Thyroid gland (tissue), 4 donors: ENCODE measurements at places on chromosomes 2 and 18. TPM values are rescaled to one million over a fixed set of nuclear protein-coding genes. Genes with fewer than 3 reads are reported as not detected.

The ALK gene
- 0.40 TPM for total RNA-seq

The RAMP1 gene
- total RNA-seq, result 0.78 TPM

The FEV gene
- total RNA-seq, result not detected

The FOXI3 gene
- not detected for total RNA-seq

The LHCGR gene
- total RNA-seq, result 1.3 TPM

DNA sequence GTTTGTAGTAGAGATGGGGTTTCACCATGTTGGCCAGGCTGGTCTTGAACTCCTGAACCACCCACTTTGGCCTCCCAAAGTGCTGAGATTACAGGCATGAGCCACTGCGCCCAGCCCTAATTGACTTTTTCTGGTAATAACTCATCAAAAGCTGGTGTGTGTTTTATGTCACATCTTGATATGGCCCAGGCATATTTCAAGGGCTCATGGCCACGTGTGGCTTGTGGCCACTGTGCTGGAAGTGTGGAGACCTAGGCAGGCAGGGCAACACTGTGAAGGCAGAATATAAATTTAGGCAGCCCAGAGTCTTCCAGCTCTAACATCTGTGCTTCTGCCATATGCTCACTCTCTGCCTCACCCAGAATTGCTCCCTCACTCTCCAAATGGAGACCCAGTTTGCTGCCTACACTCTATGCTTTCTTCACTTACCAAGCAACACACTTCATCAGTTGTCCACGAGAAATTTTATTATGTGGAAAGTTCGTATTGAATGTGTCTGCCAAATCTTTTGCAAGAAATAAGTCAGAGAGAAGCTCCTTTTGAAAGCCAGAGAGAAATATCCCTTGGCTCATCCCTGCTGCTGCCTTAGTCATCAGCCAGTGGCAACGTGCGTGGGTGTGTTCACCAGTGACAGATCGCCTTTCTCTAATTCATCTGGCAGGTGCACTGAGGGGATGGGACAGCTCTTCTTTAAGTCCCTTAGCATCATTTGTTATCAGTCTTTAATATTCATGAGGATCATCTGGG, 129.4 kb upstream of the CXCR4 start:
- no peak for DNase-seq
- no peaks in the 10 kb centered on the region for H3K36me3 ChIP-seq
- H3K4me3 ChIP-seq, result no peak overlapping the region
- H3K27me3 ChIP-seq, result no peaks in the 10 kb centered on the region

DNA sequence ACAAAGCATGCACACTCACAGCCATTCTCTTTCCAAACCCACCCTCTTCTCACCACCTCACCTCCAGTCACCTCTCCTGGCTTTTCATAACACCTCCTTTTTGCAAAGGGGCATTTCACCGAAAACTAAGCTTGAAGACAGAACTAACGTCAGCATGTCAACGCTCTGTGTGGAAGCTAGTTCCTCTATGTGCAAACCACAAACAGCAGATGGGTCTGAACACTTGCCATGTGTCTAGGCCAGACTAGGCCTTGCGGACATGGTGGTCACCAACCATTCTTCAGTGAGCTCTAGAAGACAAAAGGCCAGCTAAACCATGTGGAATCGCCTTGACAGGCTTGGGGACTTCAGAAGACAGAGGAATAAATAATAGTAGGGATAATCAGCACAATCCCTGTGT, 148.5 kb downstream of the TXNL1 start:
- no peaks in the 10 kb centered on the region for H3K27me3 ChIP-seq
- no peaks in the 10 kb centered on the region for H3K36me3 ChIP-seq
- no peaks in the 10 kb centered on the region for H3K4me1 ChIP-seq
- no peak overlapping the region for H3K27ac ChIP-seq
- H3K4me3 ChIP-seq, result no peak overlapping the region
- no peak for DNase-seq

DNA sequence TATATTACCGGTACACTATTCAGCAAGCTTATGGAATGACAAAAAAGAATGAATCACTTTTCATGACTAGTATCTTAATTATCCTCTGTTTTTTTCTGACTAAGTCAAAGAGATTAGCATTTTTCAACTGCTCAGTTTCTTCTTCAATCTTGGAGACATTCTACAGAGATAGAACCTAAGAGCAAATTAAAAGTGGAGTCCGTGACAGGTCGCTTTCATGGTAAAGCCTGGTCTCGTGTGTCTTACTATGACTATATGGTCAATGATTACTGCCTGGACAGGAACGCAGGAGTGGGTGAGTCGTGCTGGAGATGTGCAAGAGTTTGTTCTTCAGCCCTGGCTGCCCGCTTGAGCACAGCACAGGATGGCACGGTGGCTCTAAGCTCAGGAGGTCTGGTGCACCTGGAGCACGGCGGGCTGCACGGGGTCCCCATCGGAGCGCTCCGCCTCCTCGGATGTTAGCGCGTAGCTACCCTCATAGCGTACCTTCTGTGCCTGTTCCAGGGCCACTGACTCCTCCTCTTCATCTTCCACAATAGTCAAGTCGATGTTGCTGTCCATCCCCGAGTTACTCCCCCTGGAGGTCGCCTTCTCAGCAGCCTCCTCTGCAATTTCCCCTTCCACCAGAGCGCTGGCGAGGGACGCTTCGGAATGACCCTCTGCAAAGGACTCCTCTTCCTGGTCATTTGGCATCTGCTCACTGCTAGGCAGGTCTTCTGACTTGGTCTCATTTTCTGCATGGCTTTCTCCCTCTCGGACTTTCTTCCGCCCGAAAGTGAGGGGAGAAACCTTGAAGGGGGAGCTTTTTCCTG, 11.1 kb downstream of the CAVIN2 start:
- no peak overlapping the region for H3K4me3 ChIP-seq
- H3K27ac ChIP-seq, result no peak overlapping the region
- H3K27me3 ChIP-seq, result no peaks in the 10 kb centered on the region
- peaks cover 15% of the 10 kb centered on the region for H3K36me3 ChIP-seq
- DNase-seq, result no peak

- H3K27me3 ChIP-seq, result no peaks in the 10 kb centered on the region
- no peaks in the 10 kb centered on the region for H3K36me3 ChIP-seq
These were observed 82.4 kb downstream of the DTNB start for GRCh38 chr2:25590921-25591505.

GRCh38 chr2:134401789-134402188, 147.9 kb downstream of the MGAT5 start:
- H3K4me3 ChIP-seq, result no peak overlapping the region
- peaks cover 20% of the 10 kb centered on the region for H3K4me1 ChIP-seq
- H3K27me3 ChIP-seq, result no peaks in the 10 kb centered on the region
- H3K27ac ChIP-seq, result no peak overlapping the region
- no peak for DNase-seq

DNA sequence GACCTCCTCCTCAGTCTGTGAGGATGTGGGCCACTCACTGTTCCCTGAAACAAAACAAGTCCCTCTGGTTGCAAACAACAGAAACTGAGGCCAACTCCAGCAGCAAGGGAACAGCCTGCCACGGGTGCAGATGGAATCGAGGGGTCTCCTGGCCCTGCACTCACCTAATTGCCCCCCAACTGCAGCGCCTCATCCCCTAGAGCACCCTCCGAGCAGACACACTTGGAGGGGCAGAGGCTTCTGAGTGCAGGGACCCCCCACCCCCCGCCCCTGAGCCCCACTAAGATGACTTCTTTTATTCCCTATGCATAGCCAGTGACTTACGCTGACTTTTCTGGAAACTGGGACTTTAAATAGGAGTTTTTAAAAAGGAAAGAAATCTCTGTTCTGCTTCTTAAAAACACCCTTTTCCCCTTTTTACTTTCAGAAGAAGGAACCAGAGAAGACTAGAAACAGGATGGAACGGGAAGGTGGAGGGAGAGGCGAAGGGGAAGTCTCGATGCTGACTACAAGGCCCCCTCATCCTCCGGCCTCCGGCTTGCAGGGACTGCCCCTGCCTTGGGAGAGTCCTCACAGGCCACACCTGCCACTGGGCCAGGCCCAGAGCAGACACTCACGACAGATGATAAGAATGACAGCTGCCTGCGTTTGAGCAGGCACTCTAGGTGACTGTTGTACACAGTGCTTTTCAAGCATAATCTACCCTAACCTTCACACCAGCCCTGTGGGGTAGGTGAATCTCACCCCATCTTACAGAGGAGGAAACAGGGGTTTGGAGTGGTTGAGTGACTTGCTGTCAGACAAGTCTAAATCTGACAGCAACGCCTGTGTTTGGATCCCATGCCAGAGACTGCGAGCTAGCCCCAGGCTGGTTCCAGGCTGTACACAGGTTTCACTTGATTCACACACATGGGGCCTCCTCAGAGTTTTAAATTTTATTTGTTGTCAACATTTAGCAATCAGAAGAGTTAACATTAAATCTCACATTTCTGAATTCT, 28.2 kb upstream of the BIN1 start:
- no peak overlapping the region for H3K27ac ChIP-seq
- no peaks in the 10 kb centered on the region for H3K27me3 ChIP-seq

DNA sequence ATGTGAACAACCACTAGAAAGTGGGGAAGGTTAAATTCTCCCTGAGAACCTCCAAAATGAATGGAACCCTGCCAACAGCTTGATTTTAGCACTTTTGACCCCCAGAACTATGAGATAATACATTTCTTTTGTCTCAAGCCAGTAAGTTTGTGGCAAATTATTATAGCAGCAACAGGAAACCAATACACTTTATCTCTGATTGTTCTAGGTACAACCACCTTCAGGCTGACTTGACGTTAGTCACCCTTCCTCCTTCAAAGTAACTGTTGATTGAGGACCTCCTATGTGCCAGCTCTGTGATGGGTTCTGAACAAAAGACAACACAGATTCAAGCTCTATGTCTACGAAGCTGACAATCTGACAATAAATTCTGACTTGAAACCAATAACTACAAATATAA, 318.9 kb downstream of the NCKAP5 start:
- H3K27ac ChIP-seq, result no peak overlapping the region
- peaks cover 6% of the 10 kb centered on the region for H3K4me1 ChIP-seq
- H3K4me3 ChIP-seq, result no peak overlapping the region
- no peaks in the 10 kb centered on the region for H3K27me3 ChIP-seq
- no peaks in the 10 kb centered on the region for H3K36me3 ChIP-seq

DNA sequence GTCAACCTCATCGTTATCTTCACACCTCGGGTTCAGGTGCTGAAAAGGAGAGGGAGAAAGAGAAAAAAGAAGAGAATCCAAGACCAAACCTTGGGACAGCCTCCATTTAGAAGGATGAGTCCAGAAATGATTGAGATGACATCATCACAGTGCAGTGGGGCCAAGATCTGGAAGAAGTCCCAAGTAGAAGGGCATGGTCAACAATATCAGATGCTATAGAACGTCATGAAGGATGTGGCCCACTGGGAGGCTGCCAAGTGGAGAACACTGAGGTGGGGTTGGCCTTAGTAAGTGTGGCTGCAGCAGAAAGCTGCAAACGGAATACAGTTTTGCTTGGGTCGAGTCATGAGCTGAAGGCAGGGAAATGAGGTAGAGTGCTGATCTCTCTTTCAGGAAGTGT, 91.1 kb upstream of the FZD7 start:
- no peaks in the 10 kb centered on the region for H3K27me3 ChIP-seq
- H3K4me1 ChIP-seq, result peaks cover 9% of the 10 kb centered on the region
- no peak for DNase-seq
- H3K4me3 ChIP-seq, result no peak overlapping the region

DNA sequence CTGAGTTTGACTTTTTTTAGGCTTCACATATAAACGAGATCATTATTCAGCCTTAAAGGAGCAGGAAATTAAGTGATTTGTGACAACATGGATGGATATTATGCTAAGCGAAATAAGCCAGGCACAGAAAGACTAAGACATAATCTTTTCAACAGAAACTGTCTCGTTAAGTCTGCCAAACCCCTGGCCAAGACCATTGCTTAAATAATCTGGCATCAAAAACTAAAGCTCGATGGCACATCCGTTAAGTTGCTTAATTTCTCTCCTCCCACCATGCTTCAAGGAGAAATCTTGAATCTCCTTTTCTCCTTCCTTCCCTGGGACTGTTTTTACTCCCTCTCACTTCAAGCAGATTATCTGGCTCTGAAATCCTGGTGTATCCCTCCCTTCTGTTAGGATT, 140.3 kb downstream of the GALNT14 start:
- no peak for DNase-seq
- no peaks in the 10 kb centered on the region for H3K27me3 ChIP-seq
- H3K36me3 ChIP-seq, result no peaks in the 10 kb centered on the region
- no peak overlapping the region for H3K27ac ChIP-seq

- no peaks in the 10 kb centered on the region for H3K4me1 ChIP-seq
- no peak overlapping the region for H3K27ac ChIP-seq
- DNase-seq, result no peak
- no peaks in the 10 kb centered on the region for H3K27me3 ChIP-seq
- H3K36me3 ChIP-seq, result no peaks in the 10 kb centered on the region
These were observed 40.7 kb downstream of the ATIC start for GRCh38 chr2:215352602-215353001.

- no peaks in the 10 kb centered on the region for H3K4me1 ChIP-seq
- no peak overlapping the region for H3K27ac ChIP-seq
- no peaks in the 10 kb centered on the region for H3K36me3 ChIP-seq
- H3K4me3 ChIP-seq, result no peak overlapping the region
- DNase-seq, result no peak
- H3K27me3 ChIP-seq, result no peaks in the 10 kb centered on the region
These were observed 18.4 kb upstream of the PIK3C3 start for GRCh38 chr18:41936471-41937134.

GRCh38 chr18:63058521-63058920, 261.0 kb downstream of the BCL2 start:
- no peaks in the 10 kb centered on the region for H3K27me3 ChIP-seq
- no peak overlapping the region for H3K4me3 ChIP-seq
- H3K4me1 ChIP-seq, result no peaks in the 10 kb centered on the region

GRCh38 chr2:195364015-195364965, 292.7 kb upstream of the SLC39A10 start:
- no peak overlapping the region for H3K4me3 ChIP-seq
- H3K27ac ChIP-seq, result no peak overlapping the region
- DNase-seq, result no peak
- no peaks in the 10 kb centered on the region for H3K36me3 ChIP-seq

- no peak for DNase-seq
- H3K27me3 ChIP-seq, result no peaks in the 10 kb centered on the region
- no peaks in the 10 kb centered on the region for H3K36me3 ChIP-seq
- peaks cover 31% of the 10 kb centered on the region for H3K4me1 ChIP-seq
These were observed 28.0 kb upstream of the EFEMP1 start for GRCh38 chr2:55951533-55951932.

DNA sequence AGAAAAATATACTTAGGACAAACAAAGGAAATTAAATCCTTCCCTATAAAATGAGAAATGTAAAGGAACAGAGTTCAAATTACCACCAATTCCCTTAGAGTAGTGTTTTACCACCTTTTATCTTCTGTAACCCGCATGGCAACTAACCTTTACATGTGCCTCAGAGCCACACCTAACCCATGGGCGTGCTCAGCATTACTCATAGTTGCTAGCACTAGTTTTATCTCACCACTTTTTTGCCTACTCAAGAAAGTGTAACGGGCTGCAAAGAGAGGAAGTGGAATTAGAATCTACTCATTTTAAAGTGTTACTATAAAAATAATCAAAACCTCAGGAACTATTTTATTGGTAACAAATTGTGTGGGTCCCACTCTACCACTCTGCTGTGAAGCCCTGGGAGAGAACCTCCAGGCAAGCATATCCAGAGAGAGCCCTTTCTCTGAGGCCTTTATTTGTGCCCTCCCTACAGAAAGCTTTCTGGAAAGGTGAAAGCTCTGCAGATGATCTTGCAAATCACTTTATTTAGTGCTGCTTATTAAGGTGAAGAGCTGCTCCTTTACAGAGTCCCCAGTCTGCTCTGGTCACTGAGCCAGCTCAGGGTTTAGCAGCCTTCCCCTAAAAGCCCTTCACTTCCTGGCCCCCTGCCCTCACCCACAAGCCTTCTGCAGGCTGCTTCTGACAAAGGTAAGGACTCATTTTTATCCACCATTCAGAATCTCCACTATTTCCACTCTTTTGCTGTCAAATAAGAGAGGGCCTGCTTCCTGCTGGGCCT, 98.8 kb downstream of the TRABD2A start:
- no peaks in the 10 kb centered on the region for H3K4me1 ChIP-seq
- no peak overlapping the region for H3K4me3 ChIP-seq
- no peaks in the 10 kb centered on the region for H3K36me3 ChIP-seq

GRCh38 chr2:63740020-63740419, 101.7 kb upstream of the UGP2 start:
- no peak overlapping the region for H3K4me3 ChIP-seq
- no peak for DNase-seq
- no peaks in the 10 kb centered on the region for H3K27me3 ChIP-seq
- no peaks in the 10 kb centered on the region for H3K36me3 ChIP-seq
